ENCODE measurements at places on chromosomes 7 and 10.
A peak's percentile ranks its signal among the peaks of the same experiment; 100 is the strongest.

GRCh38 chr7:92226981-92227380 lies 18.7 kb downstream of the KRIT1 start:
- no peak for DNase-seq

GRCh38 chr7:151201751-151202150 lies 8.5 kb downstream of the H2BK1 start:
- DNase-seq: no peak

- no peak for DNase-seq
Observed at GRCh38 chr10:75150656-75151055, 39.2 kb downstream of the SAMD8 start.

GRCh38 chr7:49333180-49333881 lies 409.0 kb downstream of the CDC14C start:
- no peak for DNase-seq

DNA sequence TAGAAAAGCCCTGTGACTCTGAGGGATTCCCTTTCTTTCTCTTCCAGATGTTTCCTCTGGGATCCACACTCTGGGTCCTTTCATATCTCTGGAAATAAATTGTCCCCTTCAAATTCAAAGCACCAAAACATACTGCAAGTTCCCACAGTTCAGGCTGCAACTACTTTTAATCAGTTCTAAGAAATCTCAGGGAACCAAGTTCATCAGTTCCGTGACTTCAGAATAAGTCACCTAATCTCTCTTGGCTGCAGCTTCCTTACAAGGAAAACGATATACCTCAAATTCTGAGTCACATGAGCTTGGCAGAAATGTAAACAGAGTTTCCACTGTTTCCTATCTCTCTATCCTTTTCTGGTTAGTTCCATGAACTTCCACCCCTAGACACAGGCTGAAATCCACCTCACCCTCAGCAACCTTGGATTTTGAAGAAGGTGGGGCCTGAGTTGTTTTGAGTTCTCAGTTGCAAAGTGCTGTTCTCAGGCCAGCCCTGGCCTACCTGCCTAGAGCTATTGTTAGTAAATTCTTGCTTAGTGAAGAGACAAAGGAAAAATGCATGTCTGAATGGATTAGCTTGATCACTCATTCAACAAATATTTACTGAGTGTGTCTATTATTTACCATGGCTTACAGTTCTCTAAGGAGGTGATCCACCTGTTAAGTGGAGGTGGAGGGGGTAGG lies 59.3 kb upstream of the IL6 start:
- DNase-seq: no peak

DNA sequence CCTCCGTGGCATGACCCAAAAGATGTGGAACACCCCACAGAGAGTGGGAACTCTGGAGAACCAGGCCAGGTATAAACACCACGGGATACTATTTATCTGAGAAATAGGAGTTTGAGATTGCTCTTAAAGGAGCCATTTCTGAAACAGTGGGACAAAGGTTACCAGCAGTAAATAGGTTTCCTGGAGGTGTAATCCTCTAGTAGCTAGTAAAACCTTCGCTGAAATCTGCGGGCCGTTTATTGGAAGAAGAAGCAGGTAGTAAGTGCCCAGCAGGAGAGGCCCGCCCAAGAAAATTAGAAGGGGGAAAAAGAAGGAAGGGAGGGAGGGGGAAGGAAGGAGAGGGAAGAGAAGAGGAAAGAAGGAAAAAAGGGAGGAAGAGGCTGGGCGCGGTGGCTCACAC lies 51.6 kb downstream of the CHST3 start:
- no peak for DNase-seq

DNA sequence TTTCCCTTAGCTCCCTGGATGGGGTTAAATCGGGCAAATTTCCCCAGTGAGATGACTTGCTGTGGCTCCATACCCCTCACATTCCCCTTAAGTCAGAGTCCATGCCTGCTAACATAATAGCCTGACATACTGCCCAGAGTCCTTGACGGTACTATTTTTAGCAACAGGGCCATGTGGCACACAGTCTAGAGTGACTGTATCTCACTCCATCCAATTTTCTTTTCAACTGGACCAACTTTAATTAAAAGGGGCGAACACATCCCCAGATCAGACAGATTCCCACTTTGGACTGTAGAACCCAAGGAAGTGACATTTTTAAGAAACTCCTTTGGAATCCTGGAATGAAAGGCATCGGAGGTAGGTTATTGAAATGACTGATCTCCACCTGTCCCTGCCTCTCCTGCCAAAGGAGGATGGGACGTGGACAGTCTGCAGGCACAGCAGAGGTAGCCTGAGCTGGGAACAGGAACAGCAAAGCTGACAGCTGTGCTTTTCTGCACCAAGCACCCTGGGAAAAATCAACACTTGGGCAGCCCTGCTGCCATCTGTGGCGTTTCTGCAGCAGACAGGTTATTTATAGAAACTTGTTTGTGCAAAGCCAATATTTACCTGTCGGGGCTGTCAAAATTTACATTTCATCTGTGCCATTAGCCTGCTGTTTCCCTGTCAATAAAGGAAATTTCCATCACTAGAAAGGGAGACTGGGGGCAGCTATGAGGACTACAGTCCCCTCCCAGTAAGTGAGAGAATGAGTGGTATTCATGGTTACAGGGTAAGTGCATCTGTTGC lies 221.5 kb upstream of the AOAH start:
- no peak for DNase-seq

- DNase-seq: no peak
Observed at GRCh38 chr7:55050281-55050680, 31.5 kb downstream of the EGFR start.

DNA sequence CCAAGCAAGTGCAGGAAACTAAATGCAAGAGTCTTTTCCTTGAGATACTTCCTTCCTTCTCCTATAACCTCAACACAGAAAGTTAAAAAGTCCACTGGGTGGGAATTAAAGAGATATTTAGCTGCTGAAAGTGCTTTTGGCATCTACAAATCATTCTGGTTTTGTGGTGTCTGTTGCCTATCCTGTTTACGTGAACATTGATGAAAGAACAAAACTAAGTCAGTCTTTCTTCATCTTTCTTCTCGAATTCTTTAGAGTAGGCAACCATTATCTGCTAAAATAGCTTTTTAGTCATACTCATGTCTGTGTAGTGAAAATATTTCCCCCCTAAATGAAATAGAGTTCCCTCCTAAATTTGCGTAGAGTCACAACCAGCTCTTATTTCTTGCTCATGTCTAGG lies 838.6 kb downstream of the GATA3 start:
- DNase-seq: no peak

DNA sequence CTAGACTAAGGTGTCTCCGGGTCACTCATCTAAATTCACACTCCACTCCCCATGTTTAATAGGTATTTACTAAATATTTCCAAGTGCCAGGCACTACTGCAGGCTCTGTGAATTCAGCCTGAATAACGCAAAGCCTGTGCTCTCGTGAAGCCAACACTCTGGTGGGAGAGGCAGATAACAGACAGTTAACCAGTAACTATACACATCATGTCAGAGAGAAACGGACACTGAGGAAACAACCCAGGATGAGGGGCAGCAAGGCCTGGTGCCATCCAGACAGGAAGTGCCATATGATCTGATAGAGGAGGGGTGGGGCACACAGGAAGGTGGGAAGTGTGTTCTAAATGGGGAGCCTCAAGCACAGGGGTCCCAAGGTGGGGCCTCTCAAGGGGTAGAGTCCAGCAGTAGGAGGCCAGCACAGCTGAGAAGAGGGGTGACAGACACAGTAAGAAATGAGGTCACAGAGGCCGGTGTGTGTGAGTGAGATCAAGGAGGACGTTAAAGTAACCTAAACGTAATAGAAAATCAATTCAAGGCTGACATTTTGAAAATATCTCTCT lies 85.3 kb downstream of the LARP4B start:
- DNase-seq: no peak

GRCh38 chr7:52325237-52325636 lies 710.2 kb upstream of the POM121L12 start:
- no peak for DNase-seq

DNA sequence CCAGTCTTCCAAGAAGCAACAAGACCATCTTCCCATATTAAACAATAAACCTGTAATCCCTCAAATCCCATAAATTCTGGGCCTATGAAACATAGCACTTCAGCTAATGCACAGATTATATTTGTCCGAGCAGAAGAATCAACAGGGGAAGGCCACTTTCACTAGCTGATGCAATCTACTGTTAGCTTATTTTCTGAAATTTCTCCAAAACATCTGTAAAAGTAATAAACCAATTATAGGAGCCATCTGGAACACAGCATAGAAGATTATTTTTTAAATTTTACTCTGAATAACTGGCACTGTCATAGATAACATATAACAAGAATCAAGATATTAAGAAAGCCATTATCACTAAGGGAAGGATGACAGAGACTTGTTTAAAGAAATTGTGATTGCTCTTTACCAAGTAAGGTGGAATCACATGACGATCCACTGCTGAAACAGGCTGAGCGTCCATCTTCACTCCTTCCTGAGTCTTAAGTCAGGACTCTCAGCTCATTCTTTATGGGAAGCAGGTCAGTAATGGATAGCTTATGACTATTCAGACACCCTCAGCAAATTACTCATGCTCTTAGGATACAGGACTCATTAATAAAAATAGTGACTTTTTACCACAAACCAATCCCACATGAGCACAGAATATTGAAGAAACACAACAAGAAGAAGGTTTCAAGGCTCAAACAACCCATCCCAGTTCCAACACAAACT lies 719.5 kb downstream of the XPNPEP1 start:
- DNase-seq: no peak

- no peak for DNase-seq
Observed at GRCh38 chr10:72687035-72687434, 4.9 kb upstream of the MCU start.

- no peak for DNase-seq
Observed at GRCh38 chr7:69430384-69431021, 167.8 kb upstream of the AUTS2 start.

DNA sequence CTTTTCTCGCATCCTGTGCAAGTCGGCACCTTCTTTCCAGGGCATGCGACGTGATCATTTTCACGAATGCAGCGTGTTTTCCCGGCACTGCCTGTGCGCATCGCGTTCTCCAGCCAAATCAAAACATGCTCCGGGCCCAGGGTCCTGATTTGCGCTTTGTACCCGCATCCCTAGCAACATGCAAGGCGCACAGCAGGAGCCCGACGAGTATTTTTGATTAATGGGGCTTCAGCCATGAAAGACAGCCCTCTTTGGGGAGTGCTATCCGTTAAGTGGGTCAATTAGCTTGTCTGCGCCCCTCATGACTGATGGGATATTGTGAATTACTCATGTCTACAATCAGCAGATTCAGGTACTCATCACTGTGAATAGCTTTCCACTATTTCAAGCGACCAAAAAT lies 243.3 kb upstream of the RNF32 start:
- DNase-seq: no peak

DNA sequence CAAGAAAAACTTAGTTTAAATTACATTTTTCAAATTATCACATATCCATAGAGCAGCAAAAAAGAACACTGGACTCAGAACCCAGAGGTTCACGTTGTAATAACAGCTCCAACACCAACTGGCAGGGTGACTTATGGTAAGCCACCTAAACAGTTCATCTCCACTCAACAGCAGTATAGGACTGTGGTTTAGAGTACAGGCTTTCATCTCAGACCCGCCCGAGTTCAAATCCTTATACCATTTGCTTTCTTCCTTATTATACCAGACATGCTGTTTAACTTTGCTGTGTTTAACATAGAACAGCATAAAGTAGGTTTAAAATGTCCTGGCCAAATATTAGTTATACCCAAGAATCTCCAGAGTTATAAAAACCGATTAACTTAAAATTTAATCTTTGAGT lies 97.9 kb downstream of the ARHGAP21 start:
- no peak for DNase-seq

- no peak for DNase-seq
Observed at GRCh38 chr10:61730671-61731070, 67.9 kb downstream of the CABCOCO1 start.

DNA sequence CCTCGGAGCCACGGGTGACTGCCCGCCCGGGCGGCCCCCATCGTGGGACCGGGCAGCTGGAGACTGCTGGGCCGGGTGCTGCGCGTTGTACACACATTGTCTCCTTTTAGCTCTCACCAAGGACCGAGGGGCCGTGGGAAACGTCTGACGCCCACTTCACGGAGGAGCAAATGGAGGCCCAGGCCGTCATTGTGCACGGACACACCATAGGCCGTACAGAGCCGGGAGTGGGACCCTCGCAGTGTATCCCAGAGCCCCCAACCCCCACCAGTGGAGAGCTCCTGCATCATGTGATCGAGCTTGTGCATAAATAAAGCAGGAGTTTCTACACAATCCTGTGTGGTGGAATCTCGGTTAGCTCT lies 722 bp downstream of the DENND10 start:
- no peak for DNase-seq

GRCh38 chr10:34475274-34475646 lies 339.8 kb downstream of the PARD3 start:
- no peak for DNase-seq

- peak; percentile 17 for DNase-seq
Observed at GRCh38 chr10:31353574-31353973, 34.6 kb downstream of the ZEB1 start.

DNA sequence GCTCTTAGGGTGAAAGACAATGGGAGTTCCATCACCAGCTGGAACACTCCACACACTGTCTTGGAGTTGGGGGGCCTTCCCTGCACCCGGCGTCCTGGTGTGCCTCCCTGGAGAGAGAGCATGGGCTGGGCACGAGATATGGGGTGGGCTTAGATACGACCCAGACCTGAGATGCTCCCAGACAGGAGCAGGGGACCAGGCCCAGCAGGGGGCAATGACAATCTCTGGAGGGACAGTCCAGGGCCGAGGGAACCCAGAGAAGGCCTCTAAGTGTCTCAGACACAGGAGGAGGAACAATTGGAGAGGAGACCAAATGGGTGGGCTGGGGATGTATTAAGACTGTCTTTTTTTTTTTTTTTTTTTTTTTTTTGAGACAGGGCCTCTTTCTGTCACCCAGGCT lies 40.0 kb downstream of the MYL10 start:
- no peak for DNase-seq

GRCh38 chr10:132590094-132590751 lies 52.6 kb downstream of the INPP5A start:
- DNase-seq: no peak

- no peak for DNase-seq
Observed at GRCh38 chr7:108002726-108003598, at the start of gene LAMB1. Gene LAMB1, minus strand, starts transcription at chr7:108003161. Its CDS starts 276 bp downstream, at chr7:108002885.

- DNase-seq: no peak
Observed at GRCh38 chr10:93630625-93631557, 18.6 kb downstream of the PDE6C start.

GRCh38 chr7:43869867-43870240 lies 537 bp upstream of the MRPS24 start:
- DNase-seq: no peak

DNA sequence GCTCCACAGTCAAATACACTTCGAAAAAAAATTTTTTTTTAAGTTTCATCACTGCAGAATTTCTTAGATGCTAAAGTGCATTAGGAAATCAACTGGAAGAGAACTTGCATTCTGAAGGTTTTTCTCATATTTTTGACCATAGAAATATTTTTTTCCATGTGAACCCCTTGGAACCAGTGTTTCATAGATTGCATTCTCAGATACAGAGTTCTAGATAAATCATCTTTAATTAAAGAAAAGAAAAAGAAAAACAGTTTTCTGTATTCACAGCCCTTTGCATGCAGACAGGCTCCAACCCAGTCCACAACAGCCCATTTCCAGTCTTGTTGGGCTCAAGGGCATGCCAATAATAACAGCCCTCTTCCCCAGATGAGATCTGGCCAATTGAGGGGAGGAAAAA lies 75.5 kb upstream of the RPA3 start:
- DNase-seq: no peak

All from GM18507 (cell line).